ENCODE measurements at places on chromosomes 4 and X. TPM values are rescaled to one million over a fixed set of nuclear protein-coding genes. Genes with fewer than 3 reads are reported as not detected.

Gene PRRG3
- total RNA-seq: not detected

Gene PLAC8
- 305 TPM for total RNA-seq

Gene LSM6
- 54.9 TPM for total RNA-seq

Gene MAGIX
- 1.1 TPM for total RNA-seq

Gene PAGE2
- total RNA-seq: not detected

Gene DLG3
- total RNA-seq: 29.0 TPM

Gene GPR82
- 1.1 TPM for total RNA-seq

Gene PGK1
- total RNA-seq: 1,159 TPM

Gene MOB1B
- 14.0 TPM for total RNA-seq

Gene STARD8
- total RNA-seq: 0.86 TPM

Gene TRIM61
- total RNA-seq: 3.1 TPM

Gene MTNR1A
- total RNA-seq: not detected

Gene SPANXA2
- total RNA-seq: not detected

Gene GPAT3
- total RNA-seq: 3.1 TPM

Gene BRS3
- total RNA-seq: not detected

Gene LGI2
- not detected for total RNA-seq

Gene NXF2
- not detected for total RNA-seq

Gene SMIM10L2A
- 1.8 TPM for total RNA-seq

Gene AFF2
- total RNA-seq: 0.42 TPM

Gene VSIG1
- 8.8 TPM for total RNA-seq

Gene RXFP1
- total RNA-seq: not detected

Gene ETNPPL
- total RNA-seq: not detected

Gene PGAM4
- total RNA-seq: not detected
